Neural cell (in vitro differentiated cells): ENCODE measurements at places on chromosomes 6 and 20. TPM values are rescaled to one million over a fixed set of nuclear protein-coding genes. Genes with fewer than 3 reads are reported as not detected.

Gene TMEM244
- not detected in 2 replicates for polyA plus RNA-seq

Gene MRPL18
- polyA plus RNA-seq: 104 and 105 TPM in 2 replicates

Gene GDAP1L1
- 216 and 243 TPM in 2 replicates for polyA plus RNA-seq

Gene ARMC2
- 18.6 and 18.8 TPM in 2 replicates for polyA plus RNA-seq

Gene ECHDC1
- 95.7 and 116 TPM in 2 replicates for polyA plus RNA-seq

Gene ALDH8A1
- 6.9 and 8.2 TPM in 2 replicates for polyA plus RNA-seq

Gene GNMT
- 0.30 and 0.97 TPM in 2 replicates for polyA plus RNA-seq

Gene PLEKHG1
- polyA plus RNA-seq: 2.2 and 2.6 TPM in 2 replicates

Gene SEC63
- 30.1 and 34.8 TPM in 2 replicates for polyA plus RNA-seq

Gene SFTA2
- polyA plus RNA-seq: not detected in 2 replicates

Gene BPIFB4
- not detected in 2 replicates for polyA plus RNA-seq

Gene AKAP12
- 20.1 and 21.5 TPM in 2 replicates for polyA plus RNA-seq

Gene TNXB
- polyA plus RNA-seq: 3.3 and 3.6 TPM in 2 replicates

Gene LY6G6D
- not detected in 2 replicates for polyA plus RNA-seq

Gene ENPP1
- polyA plus RNA-seq: 0.52 TPM in 1 of 2 replicates, not detected in the other

Gene SOBP
- polyA plus RNA-seq: 16.4 and 21.6 TPM in 2 replicates
